Left hindlimb (tissue), 1 donor: ENCODE measurements at places on chromosomes 4 and X.

DNA sequence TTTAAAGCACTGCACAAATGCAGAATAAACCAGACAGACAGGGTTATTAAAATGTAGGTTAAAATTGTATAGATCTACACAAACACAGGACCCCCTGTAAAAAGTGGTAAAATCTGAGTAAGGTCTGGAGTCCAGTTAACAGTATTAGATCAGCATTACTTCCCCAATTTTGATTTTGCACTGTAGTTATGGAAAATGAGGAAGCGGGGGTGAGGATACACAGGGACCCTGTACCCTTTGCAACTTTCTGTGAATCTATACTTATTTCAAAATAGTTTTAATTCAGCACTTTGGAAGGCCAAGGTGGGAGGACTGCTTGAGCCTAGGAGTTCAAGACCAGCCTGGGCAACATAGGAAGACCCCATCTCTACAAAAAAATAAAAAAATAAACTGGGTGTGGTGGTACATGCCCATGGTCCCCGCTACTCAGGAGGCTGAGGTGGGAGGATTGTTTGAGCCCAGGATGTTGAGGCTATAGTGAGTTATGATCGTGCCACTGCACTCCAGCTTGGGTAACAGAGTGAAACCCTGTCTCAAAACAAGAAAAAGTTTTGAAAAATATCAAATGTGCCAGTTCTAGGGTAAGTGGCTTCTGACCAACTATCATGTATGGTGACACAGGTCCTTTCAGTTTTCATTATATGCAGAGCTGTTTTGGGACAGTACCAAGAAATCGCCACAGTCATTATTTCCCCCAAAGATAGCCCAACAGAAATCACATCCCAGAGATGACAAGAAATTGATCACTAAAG, 17.7 kb downstream of the SEL1L3 start:
- DNase-seq: no peak

DNA sequence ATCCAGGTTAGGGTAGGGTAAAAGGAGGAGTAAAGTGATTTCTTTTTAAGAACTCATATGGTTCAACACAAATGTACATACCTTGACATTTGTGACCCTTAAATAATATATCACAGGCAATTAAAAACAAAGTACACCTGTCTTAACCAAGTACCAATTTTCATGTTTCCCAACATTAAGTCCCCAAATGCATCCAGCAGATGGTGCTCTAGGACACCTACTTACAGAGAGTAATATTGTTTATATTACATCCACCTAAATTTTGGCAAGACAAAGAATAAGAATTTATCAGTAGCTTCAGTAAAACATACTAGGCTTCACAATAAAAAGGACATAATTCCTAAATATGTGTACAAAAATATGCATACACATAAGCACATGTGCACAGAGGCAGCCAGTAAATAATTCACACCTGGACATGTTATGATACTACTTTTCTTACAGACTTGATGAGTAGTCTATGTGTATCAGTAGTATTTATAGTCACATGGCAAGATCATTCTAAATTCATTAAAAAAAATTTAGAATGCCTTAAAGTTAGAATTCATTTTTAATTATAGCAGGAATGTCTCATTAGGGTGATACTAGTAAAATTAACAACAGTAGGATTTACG, 219.7 kb downstream of the DCLK2 start:
- DNase-seq: no peak

GRCh38 chrX:131671735-131672134, 127.9 kb downstream of the OR13H1 start:
- DNase-seq: no peak

GRCh38 chr4:13522282-13523104, 21.8 kb downstream of the NKX3-2 start:
- DNase-seq: no peak

DNA sequence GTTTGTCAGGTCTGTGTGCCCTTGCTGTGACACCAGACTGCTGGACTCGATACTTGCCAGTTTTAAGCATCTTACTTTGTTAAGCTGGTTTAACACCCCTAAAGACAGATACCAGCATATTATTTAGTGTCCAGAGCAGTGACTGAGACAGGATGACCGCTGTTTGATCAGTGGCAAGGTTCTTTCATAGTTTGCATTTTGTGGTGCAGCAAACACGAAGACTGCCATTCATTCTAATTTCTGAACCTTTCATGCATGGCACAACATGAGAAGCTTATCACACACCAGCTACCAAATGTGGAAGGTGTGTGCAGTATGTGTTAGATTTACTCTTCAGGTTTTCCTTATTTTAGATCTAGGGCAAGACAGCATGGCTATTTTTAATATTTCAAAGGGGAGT, 28.2 kb downstream of the JADE1 start:
- DNase-seq: no peak

DNA sequence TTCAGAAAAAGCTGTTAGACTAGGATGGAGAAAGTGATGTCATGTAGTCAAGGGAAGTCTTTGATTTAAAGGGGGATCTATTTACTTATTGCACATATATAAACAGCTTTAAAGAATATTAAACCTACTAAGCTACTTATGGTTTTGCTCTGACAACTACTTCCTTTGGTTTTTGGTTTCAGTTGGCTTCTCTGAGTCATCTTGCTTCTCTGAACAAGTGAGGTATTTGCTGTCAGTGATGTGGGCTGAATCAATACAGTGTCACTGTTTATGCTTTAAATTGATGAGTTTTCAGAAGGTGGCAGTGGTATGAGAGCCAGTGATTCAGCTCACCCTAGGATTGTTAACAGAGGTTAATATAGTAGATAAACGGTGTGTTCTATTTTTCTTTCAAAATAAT, 75.1 kb downstream of the CEP44 start:
- no peak for DNase-seq

GRCh38 chr4:1789552-1789951, 3.5 kb upstream of the FGFR3 start:
- no peak for DNase-seq

DNA sequence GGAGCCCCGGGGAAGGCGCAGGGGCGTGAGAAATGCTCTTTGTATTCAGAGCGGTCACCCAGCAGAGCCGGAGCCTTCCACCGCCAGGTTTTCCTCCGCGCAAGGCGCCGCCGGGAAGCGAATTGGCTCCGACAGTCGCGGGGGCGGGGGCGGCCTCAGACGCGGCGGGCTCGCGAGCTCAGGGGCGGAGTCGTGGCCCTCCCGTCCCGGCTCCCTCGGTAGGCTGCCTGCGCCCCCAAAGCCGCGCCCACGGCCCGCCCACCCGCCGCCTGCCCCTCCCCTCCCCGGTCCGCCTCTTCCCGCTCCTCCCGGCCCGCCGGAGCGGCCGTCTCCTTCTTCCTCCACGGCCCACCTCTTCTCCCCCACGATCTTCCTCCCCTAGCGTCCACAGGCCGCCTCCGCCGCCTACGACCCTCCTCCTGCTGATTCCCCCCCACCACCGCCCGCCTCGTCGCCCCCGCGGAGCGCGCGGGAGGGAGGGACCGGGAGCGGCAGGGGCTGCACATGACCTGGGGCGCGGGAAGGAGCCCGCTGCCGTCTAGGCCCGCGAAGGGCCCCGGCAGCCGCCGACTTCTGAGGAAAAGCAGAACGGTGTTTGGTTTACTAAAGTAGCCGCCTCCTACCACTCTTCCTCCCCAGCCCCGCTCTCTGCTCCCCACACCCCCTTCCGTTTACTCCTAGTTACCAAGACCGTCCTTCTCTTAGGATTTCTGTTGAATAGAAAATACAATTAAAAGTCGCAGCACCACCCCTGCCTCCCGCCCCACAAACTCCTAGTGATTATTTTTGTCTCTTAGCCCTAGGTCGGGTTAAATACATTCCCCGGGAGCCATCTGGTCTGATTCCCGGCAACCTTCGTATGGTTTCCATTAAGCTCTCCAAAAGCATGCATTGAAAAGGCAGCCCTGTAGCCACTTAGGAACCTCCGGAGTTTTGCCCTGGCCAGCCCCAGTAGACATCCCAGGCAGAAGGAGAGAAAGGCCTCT, 53.2 kb downstream of the C4orf51 start:
- DNase-seq: peak; percentile 98

- DNase-seq: no peak
Measured at GRCh38 chr4:156958276-156959074, 13.1 kb downstream of the PDGFC start.

DNA sequence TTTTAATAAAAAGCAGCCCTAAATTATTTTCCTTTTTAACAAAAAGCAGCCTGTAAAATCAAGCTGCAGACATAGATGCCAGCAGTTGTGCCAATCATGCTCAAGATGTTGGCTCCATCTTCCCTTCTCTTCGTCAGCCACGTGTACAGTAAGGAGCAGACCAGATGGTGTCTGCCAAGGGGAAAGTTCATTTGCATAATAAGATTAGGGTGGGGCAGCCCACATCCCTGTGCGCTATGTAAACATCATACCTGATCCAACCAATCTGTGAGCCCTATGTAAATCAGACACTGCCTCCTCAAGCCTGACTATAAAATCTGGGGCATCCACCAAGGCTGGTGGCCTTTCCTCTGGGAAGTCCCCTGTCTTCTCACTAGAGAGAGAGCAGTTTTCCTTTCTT, 23.1 kb upstream of the C1GALT1C1 start:
- DNase-seq: no peak

GRCh38 chr4:47478804-47479203, 6.3 kb upstream of the ATP10D start:
- DNase-seq: no peak
